ENCODE measurements at places on chromosomes 4 and X.

DNA sequence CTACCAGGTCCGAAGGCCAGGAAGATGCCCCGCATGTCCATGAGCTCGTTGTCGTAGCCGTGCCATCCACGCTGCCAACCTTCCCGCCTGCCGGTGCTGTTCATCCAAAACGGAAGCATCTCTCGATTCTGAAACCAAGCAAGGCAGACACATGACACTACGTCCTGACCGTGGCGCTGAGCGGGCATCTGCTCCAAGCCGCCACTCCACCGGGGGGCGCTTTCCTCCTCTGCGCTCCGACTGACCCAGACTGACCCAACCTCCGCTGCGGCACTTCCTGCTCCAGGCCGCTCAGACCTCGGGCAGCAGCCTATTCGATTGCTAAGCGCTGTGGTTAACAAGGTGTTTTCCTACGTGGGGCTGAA lies 120.5 kb downstream of the ENPP6 start:
- DNase-seq: no peak

DNA sequence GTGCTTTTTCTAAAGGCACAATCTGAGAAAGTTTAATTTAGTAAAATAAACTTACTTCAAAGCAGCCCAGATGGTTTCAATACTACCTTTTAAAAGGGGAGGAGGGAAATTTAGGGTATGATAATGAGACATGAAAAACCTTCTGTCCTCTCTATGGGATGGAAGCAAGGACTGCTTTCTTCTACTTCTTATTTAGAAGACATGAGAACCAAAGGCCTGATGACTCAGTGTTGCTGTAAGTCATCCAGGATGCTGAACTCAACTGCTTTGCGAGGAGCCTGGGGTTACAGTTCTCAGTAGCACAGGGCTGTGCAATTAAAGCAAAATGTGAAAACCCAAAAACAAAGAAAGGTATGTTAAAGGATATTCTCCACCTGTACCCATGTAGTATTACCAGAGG lies 140.8 kb upstream of the EDNRA start:
- DNase-seq: no peak

GRCh38 chrX:119503484-119503861 lies 35.2 kb downstream of the SLC25A5 start:
- no peak for DNase-seq

GRCh38 chr4:155552180-155552579 lies 114.5 kb upstream of the GUCY1A1 start:
- DNase-seq: no peak

- DNase-seq: no peak
Measured at GRCh38 chr4:39046249-39046648, 14.0 kb upstream of the TMEM156 start.

DNA sequence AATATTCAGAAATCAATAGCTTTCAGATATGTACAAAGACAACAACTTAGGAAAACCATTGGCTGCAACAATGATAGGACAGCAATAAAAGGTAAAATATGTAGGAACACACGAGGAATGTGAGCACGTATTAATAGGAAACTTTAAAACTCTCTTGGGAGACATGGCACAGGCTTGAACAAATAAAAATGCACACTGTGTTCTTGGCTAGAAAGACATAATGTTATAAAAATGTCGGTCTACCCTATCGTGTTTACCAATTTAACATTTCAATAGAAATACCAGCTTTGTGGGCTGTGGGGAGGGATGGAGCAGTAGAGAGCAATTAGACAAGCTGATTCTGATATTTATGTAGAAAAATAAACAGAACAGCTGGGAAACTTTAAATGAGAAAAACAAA lies 69.0 kb upstream of the FAM9B start:
- DNase-seq: no peak

- DNase-seq: no peak
Measured at GRCh38 chr4:186096681-186097165, 7.8 kb upstream of the FAM149A start.

GRCh38 chrX:109600237-109600651 lies 24.7 kb downstream of the KCNE5 start:
- DNase-seq: no peak

GRCh38 chr4:26632916-26633315 lies 49.0 kb downstream of the TBC1D19 start:
- no peak for DNase-seq

DNA sequence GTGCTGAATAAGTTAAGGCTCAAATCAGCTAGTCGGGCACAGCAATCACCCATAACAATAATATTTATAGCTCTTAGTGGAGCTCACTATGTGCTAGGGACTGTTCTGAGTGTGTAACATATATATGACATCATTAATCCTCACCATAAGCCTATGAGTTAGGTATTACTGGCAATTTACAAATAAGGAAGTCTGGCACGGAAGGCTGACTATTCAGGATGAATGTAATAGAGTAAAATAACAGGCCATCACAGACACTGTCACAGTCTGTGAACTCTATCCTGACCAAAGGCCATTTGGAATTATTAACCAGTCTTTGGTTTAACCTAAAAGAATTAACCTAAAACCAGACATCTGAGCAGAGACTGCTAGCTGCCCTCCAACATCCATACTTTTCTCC lies 119.3 kb downstream of the C4orf51 start:
- no peak for DNase-seq

GRCh38 chr4:2964706-2965258 lies 1.4 kb downstream of the GRK4 start:
- no peak for DNase-seq

DNA sequence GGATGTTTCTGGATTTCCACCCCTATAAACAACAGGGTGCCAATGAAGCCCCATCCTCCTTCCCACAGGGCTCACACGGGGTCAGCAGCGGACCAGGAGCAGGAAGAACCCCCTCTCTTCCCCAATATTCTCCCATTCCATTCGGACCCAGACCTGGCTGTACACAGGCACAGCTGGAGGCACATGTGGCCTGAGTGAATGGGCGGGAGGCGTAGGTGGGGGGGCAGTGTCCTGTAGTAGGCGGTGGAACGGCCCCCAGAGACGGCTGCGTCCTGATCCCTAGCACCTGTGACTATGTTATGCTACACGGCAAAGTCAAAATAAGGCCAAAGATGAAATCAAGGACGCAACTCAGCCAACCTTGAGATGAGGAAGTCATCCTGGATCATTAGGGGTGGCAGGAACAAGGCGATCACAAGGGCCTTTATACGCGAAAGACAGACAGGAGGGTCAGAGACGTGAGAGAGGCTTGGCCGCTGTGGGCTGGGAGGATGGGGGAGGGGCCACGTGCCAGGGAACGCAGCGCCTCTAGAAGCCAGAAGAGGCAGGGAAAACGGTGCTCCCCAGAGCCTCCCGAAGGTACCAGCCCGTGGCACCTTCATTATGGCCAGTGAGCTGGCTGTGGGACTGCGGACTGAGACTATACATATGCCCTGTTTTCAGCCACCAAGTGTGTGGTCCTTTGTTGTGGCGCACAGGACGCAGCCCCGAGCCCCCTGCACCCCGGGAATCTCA lies 75.6 kb downstream of the WFS1 start:
- no peak for DNase-seq

DNA sequence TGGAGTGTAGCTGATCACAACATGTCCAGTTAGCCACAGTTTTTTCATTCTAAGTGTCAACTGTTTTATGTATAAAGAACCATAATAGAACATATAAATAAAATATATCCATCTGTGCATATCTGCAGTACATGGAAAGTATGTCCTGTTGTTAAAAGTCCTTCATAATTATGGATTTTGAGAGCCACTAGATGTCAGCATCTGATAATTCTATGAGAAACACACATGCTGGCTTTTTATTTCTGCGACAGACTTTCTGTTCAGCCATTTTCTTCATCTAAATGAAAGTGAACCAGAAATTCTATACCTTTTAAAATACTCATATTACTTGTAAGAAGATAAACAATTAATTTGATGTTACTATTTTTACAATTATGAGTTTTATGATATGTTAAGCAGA lies 251.5 kb downstream of the GPM6A start:
- no peak for DNase-seq

- DNase-seq: no peak
Measured at GRCh38 chrX:115632455-115632854, 71.5 kb downstream of the PLS3 start.

GRCh38 chrX:110924871-110925270 lies 129.3 kb upstream of the CHRDL1 start:
- no peak for DNase-seq

DNA sequence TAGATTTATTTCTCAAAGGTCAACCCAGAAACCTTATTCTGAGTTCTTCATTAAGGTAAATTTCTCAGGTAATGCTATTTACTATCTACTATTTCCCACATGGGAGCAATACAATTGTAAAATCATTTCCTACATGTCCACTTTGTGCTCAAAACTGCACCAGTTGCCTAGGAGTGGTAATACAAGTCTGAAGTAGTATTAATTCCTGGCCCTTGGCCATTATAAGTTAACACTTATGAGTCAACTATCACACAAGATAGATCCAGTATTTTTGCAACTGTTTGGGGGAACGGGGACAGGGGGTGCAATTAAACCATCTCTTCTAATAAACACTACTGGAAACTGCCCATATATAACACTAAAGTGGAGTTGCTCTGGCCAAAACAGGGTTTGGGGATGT lies 48.9 kb downstream of the ACSL4 start:
- DNase-seq: no peak

DNA sequence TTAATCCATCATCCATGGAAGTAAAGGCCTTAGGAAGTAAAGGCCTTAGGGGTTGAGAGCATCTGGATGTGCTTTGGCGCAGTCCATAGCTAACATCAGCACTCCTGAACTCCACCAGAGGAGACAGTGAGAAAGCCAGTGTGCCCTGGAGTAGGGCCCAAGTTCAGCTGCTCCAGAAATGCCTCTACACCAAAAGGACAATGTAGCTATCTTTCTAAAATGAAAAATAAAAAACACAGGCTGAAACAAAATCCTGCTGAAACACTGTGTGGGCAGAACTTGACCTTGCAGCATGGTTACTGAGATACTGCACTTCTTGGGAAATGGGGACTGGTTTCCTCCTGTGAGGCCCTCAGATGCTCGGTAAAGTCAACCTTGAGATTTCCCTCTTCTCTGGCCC lies 29.3 kb downstream of the SH3RF1 start:
- no peak for DNase-seq

DNA sequence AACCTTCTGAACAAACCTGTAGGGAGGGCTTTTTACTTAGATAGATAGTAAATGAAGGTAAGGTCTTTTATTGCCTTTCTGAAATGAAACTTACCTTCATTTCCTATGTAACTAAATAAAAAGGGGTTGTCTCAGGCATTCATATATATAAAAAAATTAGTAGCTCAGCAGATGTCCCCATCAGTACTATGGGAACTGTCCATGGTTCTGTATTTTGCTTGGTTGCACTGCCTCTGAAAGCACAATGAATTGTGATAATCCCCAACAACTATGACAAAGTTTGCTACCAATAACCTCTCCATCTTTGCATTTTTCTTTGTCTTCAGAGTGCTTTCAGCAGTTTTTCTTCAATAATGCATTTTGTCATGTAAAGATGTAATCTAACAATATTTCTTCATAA lies 222.4 kb downstream of the SLIT2 start:
- DNase-seq: no peak

GRCh38 chr4:97317201-97317600 lies 826.1 kb downstream of the STPG2 start:
- DNase-seq: no peak

GRCh38 chr4:95761426-95761825 lies 78.5 kb upstream of the PDHA2 start:
- no peak for DNase-seq

- DNase-seq: no peak
Measured at GRCh38 chr4:181017038-181017437, 1226.2 kb upstream of the TENM3 start.

DNA sequence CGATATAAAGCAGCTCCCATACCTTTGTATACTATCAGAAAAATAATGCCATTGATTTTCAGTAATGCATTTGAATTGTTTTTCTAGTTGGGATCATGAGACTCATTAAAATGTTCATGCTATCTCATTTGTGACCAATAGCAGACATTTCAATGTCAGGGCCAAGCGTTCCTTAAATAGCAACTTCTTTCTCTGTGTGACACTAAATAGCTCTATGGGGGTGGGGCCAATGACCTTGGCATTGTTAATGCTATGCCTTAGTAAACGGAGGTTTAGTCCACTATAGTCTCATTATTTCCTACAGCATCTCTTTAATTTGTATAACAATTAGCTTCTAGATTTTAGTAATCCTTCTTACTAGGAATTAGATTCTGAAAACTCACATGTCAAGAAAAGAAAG lies 48.6 kb upstream of the ARHGAP24 start:
- no peak for DNase-seq

DNA sequence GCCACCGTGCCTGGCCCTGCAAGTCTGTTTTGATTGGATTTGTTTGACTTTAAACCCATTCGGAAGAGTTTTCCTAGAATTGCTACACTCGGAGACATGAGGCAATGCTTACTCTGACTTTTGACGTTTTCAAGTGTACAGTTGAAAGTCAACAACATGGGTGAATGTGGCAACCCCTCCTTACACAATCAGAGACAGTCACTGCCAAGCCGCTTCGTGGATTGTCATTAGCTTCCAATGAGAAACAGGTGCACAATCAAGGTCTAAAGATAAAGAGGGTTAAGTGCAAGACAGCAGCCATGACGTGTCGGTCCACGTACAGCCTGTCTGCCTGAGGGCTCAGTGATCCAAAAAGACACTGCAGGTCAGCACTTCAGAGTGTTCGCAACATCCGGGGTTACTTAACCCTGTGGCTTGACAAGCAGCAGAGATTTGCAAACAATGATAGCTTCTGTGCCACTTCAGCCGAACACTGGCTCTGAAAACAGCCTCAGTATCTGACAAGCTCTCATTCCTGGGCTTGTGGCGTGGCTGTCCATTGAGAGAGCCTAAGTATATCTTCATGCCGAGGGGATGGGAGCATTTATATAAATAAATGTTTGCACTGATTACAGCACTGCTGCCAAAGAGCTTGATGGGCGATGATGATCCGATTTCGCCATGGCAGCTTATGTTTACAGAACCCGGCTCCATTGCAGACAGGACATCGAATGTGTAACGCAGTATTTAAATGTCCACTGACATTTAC lies 180.0 kb downstream of the DHRSX start:
- no peak for DNase-seq

GRCh38 chr4:154491341-154492271 lies at the start of gene DCHS2:
DCHS2 (minus strand) TSS chr4:154491799; CDS start chr4:154491355, 444 bp downstream.
- DNase-seq: no peak

DNA sequence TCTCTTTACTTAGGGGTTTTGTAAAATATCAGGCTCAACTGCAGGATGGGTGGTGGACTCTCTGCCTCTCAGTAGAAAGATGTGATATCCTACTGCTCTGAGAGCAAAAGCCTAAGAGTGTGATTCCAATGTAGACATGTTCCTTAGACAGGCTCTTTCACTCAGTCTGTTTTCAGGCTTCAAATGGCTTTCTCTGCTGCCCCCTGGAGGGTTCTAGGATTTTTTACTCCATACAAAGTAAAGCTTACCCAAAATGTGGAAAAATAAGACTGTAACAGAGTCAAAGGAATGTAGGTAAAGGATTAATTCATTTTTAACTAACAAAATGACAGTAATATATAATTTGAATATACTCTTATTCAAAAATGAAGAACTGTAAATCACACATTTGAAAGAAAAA lies 32.1 kb downstream of the ZGRF1 start:
- no peak for DNase-seq
